Right lobe of liver (tissue), 6 donors: ENCODE measurements at places on chromosomes 16 and 17. TPM values are rescaled to one million over a fixed set of nuclear protein-coding genes. Genes with fewer than 3 reads are reported as not detected.

Gene PDILT
- not detected for total RNA-seq

GRCh38 chr17:19347323-19348080, 15.0 kb downstream of the B9D1 start:
- DNase-seq: peak; percentile 44

DNA sequence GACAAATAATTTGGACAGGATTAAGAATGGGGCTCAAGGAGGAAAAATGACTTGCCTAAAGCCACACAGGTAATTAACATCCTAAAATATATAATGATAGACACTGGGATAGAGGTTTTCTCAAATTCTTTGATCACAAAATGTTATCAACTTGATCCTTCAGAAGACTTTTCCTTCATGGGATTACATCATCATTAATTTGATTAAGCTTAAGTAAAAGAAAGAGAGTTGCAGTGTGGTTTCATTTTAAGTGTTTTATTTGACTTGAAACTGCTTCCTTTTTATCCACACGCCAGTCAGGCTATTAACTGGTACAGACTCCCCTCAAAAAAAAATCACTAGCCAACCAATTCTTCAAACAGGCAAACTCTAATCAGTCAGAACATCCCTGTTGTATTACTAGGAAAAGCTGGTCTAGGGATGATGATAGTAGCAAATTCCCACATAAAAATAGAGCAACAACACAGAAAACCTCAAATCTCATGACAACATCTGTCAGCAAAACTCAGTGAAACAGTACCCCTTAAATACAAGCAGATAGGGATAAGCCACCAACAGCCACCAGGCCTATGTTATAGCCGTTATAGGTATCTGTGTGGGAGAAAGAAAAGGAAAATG, 32.5 kb downstream of the AKAP10 start:
- DNase-seq: no peak

GRCh38 chr17:45277992-45278391, 16.1 kb upstream of the SPATA32 start:
- DNase-seq: no peak

Gene EVI2B
- 4.3 TPM for total RNA-seq

- DNase-seq: no peak
Observed at GRCh38 chr17:45241328-45242028, 19.8 kb downstream of the FMNL1 start.

DNA sequence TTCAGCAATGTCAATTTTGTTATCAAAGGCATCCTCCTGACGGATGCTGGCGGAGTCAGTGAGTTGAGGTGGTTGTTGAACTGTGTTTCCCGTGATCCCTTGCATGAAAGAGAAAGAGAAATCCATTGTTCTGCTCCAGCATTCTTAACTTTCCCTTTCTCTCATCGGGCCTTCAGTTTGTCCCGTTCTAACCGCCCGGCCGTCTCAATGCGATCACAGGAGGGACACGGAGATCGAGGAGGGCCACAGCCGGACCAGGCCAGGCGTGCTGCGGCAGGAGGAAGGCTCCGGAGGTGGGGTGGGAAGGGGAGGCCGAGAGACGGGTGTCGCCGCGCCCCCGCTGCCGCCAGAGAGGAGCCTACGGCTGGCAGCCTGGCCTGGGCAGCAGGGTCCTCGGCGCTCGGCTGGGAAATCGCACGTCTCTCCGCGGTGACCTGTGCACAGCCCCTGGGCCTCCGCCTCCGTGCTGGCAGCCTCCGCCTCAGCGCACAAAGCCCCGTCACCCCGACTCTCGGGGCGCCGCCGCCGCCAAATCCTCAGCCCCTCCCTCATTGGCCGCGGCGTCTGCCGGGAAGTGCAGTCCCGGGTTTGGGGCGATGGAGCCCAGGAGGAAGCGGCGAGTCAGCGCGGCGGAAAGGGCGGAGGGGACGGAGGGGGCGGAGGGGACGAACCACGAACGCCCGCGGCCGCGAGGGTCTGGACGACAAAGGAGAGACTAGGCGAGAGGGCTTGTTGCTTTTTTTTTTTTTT, 38.1 kb downstream of the SOST start:
- peak; percentile 84 for DNase-seq

DNA sequence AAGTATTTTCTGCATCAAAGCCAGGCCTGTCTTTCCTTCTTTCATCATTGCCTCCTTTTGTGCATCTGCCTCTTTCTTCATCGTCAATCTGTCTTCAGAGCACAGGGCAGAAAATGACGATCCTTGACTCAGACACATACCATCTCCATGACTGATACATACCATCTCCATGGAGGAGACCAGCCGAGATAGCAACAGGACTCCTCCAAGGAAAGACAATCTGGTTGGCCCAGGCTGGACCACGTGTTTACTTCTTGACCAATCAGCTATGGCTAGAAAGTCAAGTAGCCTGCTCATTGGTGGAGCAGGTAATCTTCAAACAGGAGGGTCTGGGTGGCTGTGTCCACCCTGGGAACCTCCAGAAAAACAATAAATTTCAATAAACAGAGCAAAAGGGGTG, 164.6 kb downstream of the CPPED1 start:
- no peak for DNase-seq

DNA sequence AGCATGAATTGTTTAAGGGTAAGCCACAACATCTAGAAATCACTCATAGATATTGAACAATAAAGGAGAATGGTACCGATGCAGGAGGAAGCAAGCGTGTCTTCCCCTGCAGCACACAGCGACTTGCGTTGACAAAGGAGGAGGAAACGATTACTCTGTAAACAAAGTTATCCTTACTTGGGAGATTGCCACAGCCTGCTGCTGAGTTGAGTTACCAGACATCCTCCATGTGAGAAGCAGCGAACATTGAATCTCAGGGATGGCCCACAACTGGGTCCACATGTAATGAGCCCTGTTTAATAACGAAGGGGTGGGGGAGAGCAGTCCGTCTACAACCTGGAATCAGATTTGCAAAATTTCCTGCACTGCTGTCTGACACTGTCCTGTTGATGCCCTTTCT, 27.7 kb downstream of the CLUH start:
- no peak for DNase-seq

DNA sequence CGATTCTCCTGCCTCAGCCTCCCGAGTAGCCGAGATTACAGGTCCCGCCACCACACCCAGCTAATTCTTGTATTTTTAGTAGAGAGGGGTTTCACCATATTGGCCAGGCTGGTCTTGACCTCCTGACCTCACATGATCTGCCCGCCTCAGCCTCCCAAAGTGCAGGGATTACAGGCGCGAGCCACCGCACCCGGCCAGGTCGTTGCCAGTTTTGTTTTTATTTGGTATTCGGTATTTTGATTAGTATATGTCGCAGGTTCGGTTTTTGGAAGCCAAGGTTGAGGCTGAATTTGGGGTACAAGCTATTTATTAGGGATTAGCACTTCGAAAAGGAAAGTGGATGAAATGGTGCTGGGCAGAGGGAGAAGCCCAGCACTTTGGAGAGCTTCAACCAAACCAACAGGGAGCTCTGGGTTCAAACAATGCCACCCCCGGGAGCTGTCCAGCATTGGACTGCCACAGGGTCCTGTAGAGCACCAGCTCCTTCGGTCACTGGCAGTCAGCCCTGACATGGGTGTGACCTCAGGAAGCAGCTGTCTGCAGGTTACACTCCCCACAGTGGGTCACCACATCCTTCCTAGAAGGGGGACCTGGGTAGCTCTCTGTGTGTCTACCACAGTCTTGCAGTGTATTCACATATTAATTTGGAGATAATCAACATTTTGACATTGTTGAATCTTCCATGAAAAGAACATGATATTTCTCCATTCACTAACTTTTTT, 1.5 kb upstream of the CLEC10A start:
- no peak for DNase-seq

Gene WFDC1
- 3.0 TPM for total RNA-seq

- DNase-seq: no peak
Observed at GRCh38 chr16:60107437-60107836, 1373.3 kb upstream of the GOT2 start.

Gene TBC1D3D
- 0.81 TPM for total RNA-seq

GRCh38 chr16:53745753-53746266, 41.9 kb downstream of the FTO start:
- DNase-seq: no peak

DNA sequence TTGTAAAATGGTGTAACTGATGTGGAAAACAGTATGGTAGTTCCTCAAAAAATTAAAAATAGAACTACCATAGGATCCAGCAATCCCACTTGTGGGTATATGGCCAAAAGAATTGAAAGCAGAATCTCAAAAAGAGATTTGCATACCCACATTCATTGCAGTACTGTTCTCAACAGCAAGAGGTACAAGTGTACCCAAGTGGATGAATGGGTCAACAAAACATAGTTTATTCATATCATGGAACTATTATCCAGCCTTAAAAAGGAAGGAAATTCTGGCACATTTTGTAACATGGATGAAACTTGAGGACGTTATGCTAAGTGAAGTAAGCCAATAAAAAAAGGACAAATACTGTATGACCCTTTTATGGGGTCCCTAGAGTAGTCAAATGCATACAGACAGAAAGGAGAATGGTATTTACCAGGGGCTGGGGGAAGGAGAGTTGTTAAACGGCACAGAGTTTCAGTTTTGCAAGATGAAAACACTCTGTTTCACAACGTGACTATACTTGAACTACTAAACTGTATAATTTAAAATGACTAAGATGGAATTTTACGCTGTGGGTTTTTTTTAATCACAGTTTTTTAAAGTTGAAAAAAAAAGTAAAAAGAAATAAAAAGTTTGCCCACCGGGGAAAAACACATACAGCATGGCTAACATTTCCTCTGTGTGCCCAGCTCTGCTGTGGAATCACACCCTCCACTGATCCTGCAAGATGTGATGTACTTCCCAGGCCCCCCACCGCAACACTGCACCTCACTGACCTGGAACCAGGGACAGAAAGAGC, 6.1 kb downstream of the TVP23A start:
- no peak for DNase-seq

Gene OMG
- total RNA-seq: not detected

GRCh38 chr17:70047619-70048419, 27.2 kb upstream of the KCNJ16 start:
- no peak for DNase-seq

Gene GLIS2
- total RNA-seq: 1.9 TPM

DNA sequence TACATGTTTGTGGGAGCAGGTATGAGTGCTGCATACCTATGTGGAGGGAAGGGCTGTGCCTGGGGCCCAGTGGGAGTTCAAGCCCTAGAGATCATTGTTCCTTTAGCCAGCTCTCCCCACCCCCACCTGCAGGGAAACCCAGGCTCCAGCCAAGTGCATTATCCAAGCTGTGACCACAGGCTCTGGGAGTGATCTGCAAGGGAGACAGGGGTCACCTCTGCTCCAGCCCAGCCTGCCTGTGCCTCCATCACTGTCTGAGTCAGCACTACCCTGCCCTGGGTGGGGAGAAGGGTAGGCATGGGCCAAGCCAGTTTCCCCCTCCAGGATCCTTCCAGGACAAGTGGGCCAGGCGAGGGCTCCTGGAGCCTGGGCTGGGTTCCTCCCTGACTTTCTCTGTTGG, 32.1 kb upstream of the SBK1 start:
- no peak for DNase-seq

Gene TSNAXIP1
- total RNA-seq: 0.86 TPM

GRCh38 chr17:28705074-28705659, 6.5 kb downstream of the PROCA1 start:
- no peak for DNase-seq

- DNase-seq: no peak
Observed at GRCh38 chr17:81066771-81067315, 31.9 kb downstream of the BAIAP2 start.

Gene ZNF785
- 5.9 TPM for total RNA-seq

GRCh38 chr16:84988328-84989080, 22.8 kb downstream of the ZDHHC7 start:
- no peak for DNase-seq

GRCh38 chr17:3034578-3034920, 28.9 kb downstream of the OR1D5 start:
- DNase-seq: no peak

DNA sequence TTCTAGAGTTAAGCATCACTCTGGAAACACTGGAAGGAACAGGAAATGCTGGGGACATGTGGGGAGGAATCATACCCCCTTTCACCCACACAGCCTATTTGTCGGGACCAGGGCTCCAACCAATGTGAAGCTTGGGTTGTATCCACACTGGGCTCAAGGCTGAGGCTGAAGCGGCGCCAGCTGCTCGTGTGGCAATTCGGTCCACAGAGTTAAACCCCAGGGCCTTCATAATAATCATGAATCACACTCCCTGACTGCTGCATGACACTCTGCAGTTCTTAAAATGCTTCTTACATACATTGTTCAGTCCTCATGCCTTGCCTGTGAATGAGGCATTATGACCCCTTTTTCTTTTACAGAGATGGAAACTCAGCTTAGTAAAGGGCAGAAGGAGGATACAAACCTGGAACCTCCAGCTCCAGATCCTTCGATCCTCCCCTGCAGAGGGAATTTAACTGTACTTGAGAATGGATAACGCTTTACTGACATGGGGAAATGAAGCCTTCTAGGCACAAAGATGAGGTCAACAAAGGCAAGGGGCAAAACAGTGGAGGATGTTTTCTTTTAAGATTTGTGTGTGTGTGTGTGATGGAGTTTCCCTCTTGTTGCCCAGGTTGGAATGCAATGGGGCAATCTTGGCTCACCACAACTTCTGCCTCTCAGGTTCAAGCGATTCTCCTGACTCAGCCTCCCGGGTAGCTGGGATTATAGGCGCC, 72.7 kb downstream of the SOX9 start:
- no peak for DNase-seq

Gene PRAC1
- total RNA-seq: not detected

DNA sequence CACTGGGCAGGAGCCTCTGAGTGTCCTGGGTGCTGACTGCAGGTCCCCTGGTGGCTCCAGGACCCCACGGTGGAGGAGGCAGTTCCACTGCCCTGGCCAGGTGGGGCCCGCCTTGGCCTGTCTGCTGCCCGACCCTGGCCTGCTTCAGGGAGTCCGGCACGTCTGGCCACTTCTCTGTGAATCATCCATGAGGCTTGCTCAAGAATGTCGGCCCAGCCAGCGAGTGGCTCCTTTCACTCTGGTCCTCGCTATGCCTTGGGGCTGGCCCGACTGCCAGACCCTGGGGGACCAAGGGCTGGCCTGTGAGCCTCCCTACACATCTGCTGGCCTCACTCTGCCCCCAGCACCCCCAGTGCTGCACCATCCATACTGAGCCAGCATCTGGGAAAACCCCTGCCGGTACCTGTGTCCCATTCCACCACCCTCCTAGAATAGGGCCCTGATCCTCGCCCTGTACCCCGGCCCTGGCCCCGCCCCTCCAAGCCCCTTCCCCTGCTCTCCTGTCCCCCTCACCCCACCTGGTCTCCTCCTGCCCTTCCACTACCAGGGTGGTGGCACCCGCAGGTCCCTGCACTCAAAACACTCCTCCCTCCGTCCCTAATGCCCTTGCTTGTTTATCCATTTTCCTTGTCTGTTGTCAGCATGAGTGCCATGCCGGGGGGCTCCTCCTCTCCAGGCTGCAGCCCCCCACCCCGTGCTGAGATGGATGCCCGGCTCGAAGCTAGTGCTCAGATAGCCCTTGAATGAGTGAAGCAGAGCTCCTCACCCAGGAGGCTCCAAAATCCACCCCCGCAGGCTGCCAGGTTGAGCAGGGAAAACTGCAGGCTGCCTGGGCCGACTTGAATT, 35.5 kb downstream of the ADCY7 start:
- peak; percentile 44 for DNase-seq
